Activated T-cell treated with anti-CD3 and anti-CD28 coated beads for 24 hours (primary cell): ENCODE measurements at places on chromosomes 3 and 15.

DNA sequence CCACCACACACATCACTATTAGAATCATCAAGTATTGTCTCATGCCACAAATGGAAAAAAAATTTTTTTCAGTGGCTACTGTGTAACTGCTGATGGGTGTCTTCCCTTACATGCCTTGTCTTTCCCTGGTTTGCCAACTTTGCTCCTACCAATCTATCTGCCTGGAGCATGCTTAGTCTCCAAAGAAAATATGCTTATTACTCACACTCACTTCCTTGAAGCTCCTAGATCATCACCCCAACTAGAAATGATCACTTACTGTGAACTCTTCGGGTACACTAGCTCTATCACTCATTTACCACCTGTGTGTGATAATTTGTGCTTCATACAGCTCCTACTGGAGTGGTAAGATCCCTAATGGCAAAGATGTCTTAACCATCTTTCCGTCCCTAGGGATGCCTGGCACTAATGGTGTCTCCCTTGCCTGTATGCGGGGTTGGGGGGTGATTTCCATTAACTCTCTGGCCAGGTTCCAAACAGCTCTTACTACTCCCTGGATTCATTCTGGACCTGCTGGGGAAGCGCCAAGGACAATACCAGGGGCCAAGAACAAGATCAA, 799 bp downstream of the VPS33B start:
- DNase-seq: no peak

DNA sequence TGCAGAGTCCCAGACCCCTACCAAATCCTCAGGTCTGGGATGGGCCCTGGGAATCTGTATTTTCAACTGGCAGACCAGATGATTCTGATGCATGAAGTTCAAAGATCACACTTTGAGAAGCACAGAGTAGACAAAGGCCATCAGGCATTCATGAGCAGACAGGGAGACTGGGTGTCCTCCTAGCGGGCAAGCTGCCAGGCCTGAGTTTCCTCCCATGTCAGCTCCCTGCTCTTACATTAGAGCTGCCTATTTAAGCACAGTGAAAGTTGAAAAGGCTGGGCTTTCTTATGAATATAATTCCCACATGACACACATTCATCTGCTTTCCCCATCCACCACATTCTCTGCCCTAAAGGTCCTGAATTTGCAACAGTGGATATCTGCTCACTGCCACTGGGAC, 14.0 kb downstream of the CAPN3 start:
- no peak for DNase-seq

DNA sequence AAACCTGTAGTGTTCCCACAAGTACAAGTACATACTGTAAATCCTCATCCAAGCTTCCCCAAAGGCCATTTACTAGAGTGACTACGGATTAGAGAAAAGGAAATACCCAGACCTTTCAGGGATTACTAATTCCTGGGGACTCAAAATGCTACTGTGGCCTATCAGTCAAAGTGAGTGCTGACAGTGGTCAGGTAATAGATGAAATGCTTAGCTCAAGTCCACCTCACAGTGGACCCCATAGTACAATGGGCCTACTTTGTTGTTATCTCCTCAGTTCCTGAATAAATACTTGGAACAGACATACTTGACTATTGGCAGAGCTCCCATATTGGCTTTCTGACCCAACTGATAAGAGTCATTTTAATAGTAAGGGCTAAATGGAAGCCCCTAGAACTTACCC, 61.6 kb downstream of the MAP4 start:
- no peak for DNase-seq

- no peak for DNase-seq
Measured at GRCh38 chr3:104298662-104299061, 1068.0 kb upstream of the ALCAM start.

DNA sequence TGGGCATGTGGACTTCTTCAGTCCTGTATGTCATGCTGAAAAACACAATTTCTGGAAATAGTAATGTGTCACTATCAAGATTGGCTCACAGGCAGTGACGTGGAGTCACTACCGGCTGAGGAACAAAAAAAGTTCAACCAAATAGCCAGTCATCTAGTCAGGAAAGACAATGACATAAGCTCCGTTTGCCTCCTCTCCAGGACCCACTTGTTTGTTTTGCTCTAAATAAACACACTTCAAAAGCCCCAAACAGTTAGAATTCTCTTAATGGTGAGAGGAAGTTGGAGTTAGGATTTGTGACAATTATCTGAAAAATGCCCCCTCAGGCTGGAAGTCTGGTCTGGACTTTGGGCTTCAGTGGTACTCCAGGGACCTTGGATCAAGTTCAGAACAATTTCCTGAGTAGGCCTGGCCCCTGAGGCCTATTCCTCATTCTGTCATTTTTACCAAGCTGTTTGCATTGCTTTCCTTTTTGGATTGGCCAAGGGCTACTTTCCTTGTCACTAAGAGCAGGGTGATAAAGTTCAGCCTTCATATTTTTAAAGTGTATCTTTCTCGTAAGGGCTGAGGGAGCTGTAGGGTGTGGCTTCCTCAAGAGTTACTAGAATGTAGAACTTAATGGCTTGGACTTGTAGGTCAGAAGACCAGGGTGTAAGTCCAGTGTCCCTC, 98.9 kb downstream of the EOMES start:
- DNase-seq: no peak

DNA sequence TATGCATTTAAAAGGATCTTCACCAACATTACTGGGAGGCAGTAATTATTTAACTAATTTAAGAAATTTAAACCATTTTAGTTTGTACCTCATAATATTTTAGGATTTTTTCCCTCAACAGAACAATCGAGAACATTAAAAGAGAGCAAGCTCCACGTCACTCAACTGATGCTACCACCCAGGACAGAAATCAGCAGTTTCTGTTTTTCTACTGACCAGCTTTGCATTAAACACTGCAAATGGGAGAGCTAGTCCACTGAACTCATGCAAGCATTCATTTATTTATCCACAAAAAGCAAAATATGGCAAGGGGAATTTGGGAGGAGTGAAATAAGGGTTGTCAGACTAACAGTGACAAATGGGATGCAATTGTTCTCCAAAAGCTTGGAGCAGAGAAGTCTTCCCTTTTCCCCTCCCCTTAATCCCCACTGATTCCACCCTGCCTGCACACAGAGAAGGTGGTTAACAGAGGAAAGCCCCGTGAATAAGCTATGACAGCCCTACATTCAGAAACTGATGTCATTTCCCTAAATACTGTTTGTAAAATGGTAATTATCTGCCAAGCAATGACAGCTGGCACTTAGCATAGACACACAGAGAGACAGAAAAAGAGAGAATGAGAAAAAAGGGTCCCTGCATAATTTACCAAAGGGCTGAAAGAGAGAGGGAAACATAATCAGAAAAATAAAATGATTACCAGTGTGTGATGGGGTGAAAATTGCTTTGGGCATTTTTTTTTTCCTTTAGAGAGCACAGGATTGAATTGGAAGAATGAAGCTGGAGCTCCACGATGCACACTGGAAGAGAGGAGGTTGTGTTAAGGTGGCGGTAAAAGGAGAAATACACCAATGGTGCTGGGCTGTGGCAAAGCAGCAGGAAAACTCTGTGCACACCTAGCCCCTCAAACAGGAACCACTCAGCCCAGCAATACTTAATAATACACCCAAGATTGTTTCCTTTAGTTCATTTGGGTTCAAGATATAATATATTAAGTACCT, 777.4 kb downstream of the TUSC7 start:
- DNase-seq: no peak

DNA sequence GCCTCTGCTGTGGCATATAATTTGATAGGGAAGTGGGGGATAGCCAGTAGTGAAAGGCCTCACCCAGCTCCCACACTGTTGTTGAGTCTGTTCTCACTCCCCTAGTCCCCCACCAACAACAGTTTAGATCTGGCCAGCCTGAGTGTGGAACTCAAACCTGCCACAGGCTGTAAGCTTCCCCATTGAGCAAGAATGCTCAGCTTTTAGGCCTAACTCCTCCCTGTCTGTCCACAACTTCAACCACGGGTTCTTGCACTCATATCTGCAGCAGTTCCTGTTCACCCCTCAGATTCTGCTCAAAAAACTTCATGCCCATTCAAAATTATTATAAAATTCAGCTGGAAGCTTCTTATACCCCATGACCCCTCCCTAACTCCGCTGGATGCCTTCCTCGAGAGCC, 975.1 kb downstream of the NSUN3 start:
- DNase-seq: no peak

DNA sequence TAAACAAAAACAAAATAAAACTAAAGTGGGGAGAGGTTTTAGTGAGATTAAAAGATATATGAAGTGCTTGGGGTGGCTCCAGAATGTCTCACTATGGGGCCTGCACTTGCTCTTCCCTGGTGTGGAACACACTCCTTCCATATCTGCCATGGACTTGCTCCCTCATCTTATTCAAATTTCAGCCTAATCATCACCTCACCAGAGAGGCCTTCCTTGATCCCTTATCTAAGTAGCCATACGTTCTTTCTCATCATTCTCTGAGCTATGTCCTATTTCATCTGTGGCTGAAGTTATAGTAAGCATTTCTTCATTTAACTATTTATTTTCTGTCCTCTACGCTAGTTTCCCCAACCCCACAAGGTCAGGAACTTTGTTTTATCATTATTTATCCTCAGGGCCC, 511.7 kb downstream of the NTRK3 start:
- DNase-seq: no peak

DNA sequence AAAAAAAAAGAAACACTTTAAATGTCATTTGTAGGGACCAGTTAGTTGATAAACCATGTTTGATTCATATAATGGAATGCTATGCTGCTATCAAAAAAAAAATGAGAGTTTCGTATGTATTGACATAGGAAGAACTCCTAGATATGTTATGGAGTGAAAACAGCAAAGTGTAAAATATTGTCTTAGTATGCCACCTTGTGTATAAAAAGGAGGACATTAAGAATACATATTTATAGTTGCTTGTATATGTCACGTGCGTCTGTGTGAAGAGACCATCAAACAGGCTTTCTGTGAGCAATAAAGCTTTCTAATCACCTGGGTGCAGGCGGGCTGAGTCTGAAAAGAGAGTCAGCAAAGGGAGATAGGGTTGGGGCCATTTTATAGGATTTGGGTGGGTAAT, 39.5 kb downstream of the KBTBD8 start:
- DNase-seq: no peak

DNA sequence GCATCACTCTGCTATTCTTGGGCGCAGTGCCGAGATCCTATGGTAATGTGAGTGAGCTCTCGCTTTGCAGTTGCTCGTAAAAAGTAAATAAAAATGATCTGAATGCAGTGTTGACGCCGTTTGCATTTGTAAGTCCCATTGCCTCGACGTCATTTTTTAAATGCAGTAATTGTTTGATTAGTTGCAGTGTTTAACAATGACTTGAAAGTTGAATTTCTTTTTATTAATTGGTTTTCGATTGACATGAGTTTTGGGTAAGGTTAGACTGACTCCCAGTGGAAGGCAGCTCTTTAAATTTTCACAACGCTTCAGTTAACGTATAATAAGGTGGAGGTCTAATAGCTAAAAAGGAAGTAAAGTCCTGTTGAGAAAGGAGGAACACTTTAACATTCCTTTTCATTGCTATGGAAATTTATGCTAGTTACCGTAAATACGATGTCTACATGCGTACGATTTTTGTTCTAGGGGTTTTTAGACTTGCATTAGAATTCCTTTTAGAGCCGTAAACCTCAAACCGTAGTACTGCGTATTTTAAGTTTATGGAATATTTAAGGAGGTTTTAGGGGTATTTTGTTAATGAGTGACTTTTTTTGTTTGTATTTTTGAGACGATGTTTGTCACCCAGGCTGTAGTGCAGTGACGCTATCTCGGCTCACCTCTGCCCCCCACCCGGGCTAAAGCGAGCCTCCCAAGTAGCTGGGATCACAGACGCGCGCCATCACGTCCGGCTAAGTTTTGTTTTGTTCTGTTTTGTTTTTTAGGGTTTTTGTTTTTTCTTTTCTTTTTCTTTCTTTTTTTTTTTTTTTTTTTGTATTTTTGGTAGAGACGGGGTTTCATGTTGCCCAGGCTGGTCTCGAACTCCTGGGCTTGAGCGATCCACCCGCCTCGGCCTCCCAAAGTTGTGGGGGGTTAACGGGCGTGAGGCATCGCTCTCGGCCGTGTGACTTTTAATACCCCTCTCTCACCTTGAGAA, 1.4 kb downstream of the MORF4L1 start:
- DNase-seq: no peak

- no peak for DNase-seq
Measured at GRCh38 chr3:180184816-180185215, 148.1 kb upstream of the PEX5L start.

GRCh38 chr15:66496951-66497501, 536 bp downstream of the SNAPC5 start:
- no peak for DNase-seq

GRCh38 chr3:11582191-11582968, 61.3 kb downstream of the VGLL4 start:
- no peak for DNase-seq

GRCh38 chr3:122578069-122578740, 755 bp downstream of the PARP15 start:
- no peak for DNase-seq

GRCh38 chr15:55740359-55740878, 2.5 kb downstream of the PRTG start:
- DNase-seq: no peak

- DNase-seq: no peak
Measured at GRCh38 chr15:97199393-97200051, 761.0 kb upstream of the ARRDC4 start.

- no peak for DNase-seq
Measured at GRCh38 chr3:141878817-141879216, 2.4 kb downstream of the ATP1B3 start.

- DNase-seq: no peak
Measured at GRCh38 chr3:150407808-150408220, 284 bp upstream of the TSC22D2 start.

GRCh38 chr3:51955893-51956770, 951 bp downstream of the GPR62 start:
- DNase-seq: peak; percentile 30

DNA sequence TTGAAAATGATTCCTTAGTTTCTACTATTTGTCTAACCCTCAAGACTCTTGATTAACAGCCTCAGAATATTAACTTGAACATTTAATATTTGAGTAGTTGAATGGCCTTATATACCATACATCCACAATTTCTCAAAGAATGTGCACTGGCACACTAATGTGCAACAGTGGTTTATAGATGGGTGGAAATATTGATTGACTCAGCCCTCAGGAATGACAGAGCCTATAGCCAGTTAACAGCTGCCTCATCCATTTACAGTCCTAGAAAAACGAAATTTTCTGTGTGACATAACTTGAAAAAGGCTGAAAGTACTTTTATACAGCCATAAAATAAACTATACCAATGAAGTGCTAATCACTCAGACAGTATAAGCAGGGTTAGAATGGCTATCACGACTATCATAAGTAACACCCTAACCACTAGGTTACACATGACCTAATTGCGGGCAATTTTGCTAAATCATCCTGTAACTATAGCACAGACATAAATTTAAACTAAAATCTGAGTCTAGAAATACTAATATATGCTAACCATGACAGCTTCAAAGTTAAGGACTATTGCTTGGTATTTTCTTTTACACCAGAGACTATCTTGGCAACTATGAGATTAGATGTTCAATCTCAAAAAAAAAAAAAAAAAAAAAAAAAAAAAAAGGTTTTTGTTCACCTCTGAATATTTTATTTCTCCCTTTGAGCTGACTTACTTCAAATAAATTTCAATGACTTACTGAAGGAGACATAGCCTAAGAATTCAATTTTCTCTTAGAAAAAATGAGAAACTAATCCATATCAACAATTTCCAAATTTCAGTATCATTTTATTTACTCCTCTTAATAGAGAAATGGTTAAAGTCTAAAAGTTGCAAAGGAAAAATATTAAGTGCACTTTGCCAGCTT, 9.3 kb downstream of the SECISBP2L start:
- DNase-seq: no peak
